ENCODE measurements at places on chromosomes 11 and 22. TPM values are rescaled to one million over a fixed set of nuclear protein-coding genes. Genes with fewer than 3 reads are reported as not detected.

DNA sequence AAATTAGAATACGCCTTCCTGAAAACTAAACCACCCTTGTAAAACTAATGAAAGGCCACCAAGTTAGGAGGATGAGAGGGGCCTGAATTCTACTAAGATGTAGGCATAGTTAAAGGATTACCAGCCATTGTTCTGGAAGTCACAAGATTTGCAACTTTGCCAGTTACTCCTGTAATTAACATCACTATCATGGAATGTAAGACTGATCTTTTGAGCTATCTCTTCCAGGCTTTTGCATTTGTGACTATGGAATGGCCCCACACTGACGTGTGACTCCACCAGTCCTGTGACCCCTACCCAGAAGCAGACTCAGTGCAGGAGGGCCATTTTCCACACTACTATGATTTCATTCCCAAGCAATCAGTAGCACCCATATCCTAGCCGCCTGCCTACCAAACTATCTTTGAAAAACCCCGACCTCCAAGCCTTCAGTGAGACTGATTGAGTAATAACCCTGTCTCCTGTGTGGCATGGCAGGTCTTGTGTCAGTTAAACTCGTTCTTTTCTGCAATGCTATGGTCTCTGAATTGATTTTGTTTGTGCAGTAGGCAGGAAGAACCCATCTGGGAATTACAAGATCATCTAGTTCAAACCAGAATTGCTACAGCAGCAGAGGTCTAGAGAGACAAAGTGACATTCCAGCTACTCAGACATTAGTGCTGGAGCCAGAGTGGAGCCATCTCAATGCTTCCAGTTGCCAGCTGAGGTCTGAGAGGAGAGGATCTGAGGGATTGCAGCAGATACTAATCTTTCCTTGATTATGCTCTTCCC, 1.9 kb upstream of the CTSF start:
- DNase-seq: no peak

- DNase-seq: no peak
These were observed 217.5 kb upstream of the E2F8 start for GRCh38 chr11:19458231-19458630.

GRCh38 chr11:43200031-43200430, 111.8 kb upstream of the API5 start:
- DNase-seq: no peak

DNA sequence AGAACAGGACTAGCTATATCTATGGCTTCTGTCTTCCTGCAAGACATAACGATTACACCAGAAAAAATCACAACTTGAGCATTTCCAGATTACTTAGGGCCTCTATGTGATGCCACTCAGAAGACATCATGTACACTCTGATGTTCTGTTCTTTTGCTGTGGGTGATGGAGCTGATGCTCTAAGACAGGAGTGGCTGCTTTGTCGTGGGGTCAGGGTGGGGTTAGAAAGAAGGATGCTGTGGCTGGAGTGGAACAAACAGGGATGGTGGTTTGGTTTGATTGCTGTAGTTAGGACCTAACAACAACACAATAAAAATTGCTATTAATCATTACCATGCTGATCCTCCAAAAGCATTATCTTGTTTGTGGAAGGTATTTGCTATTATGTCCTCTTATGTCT, 120.3 kb upstream of the ARHGAP20 start:
- no peak for DNase-seq

GRCh38 chr11:130315354-130315970, 745 bp upstream of the ZBTB44 start:
- peak; percentile 44 for DNase-seq

GRCh38 chr11:125946712-125947418, 1.0 kb downstream of the VSIG10L2 start:
- DNase-seq: no peak

- DNase-seq: no peak
These were observed 38.2 kb downstream of the SLCO2B1 start for GRCh38 chr11:75189108-75189507.

DNA sequence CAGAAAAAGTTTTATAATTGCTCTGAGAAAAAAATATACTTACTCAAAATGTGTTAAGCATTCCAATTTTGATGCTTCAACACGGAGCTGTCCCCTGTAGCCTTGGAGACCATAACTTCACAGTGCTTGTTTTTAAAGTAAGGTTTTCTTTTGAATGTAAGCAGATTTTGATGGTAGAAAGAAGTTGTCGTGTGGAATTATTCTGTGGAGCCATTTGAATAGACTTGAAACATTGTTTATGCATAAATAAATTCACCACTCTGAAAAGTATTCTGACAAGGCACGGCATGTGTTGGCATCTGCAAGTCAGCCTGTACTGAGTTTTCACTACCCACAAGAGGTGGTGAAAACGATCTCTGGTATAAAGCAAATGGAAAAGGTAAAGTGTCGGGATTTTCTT, 115.5 kb downstream of the UVRAG start:
- no peak for DNase-seq

DNA sequence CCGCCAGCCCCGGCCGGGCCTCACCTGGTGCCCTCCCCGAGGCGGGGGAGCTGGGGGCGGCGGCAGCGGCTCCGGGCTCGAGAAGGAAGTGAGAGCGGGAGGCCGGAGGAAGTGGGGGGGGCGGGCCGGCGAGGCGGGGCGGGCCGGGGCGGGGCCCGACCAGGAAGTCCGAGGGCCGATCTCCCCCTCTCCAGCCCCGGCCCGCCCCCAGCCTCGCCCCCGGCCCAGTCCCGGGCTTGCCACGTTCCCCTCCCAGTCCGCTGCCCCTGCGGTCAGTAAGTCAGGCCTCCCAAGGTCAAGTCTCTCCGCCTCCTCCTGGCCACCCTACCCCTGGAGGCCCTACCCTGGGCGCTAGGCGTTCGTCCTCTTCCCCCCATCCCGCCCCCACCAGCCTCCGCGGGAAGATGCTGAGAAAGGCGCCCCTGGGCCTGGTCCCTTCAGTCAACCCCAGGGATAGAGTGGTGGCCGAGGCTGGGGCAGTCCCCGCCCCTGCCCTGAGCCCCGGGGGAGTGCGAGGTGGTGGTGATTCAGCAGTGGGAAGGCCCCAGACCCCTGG, at the start of gene RHOG:
RHOG (minus strand) TSS at position 90 of the 556 bp plus-strand sequence. CDS start 12,821 bp downstream, outside the sequence.
- peak; percentile 97 for DNase-seq

DNA sequence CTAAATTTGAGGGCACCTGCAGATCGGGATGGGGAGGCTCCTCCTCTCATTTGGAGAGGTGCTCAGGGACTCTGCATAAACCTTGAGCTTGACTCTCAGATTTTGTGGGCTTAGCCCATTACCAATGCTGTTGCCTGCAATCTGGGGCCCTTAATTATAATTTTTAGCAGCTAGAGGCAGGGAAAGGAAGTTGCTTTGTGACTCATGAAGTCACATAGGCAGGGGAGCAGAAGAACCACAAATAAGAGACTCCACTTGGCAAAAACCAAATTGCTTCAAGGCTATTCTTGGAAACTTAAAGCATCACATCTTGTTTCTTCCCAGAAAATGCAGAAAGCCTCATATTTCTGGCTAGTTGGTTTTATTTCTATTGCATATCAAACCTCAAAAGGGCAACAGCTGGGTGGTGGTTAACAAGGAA, 46.9 kb downstream of the MICAL2 start:
- DNase-seq: no peak

DNA sequence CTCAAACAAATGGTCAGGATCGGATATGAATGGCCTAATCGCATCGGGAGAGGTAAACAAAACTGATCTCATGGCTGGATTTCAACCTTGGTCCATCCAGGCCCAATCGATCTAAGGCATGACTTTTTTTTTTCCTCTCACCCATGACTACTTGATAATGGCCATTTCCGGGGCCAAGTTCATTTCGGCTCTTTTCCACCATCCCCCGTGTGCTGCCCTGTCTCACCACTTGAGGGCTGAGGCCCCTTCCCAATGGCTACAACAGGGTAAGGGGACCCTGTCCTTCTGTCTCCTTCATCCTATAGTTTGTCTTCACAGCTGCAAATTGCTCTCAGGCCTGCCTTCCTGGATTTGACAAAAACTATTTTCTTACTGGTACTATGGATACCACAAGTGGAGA, 26.7 kb downstream of the GRAP2 start:
- no peak for DNase-seq

- DNase-seq: no peak
These were observed 123.8 kb downstream of the WT1 start for GRCh38 chr11:32311346-32312065.

SOX10 gene
- not detected for polyA plus RNA-seq

KRTAP5-8 gene
- polyA plus RNA-seq: 0.06 TPM

LRRC56 gene
- polyA plus RNA-seq: 1.4 TPM

SLC1A2 gene
- polyA plus RNA-seq: under 0.01 TPM

TUBA8 gene
- 1.7 TPM for polyA plus RNA-seq

LMO1 gene
- 0.62 TPM for polyA plus RNA-seq

MYOD1 gene
- polyA plus RNA-seq: not detected
